Suprapubic skin (tissue), 4 donors: ENCODE measurements at places on chromosomes 2 and 18.

DNA sequence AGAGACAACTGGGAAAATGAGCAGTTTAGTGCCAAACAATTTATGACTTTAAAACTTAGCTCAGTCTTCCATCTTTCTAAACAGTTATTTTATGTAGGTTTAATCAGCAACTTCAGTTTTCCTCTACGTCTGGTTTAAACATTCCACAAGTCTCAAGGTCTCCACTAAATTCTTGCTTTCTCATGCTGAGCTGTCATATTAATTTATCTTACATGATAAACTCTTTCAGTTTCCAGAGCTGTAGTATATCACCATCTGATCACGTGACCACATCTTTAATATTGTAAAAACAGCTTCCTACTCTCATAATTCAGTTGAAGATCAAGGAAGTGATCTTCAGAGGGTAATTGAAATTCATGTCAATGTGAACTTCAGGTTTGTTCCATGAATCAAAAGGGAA is 158.6 kb downstream of the ZNF804A start:
- DNase-seq, result no peak

- DNase-seq, result no peak
Observed at GRCh38 chr18:31954349-31954748, 11.4 kb upstream of the TRAPPC8 start.

DNA sequence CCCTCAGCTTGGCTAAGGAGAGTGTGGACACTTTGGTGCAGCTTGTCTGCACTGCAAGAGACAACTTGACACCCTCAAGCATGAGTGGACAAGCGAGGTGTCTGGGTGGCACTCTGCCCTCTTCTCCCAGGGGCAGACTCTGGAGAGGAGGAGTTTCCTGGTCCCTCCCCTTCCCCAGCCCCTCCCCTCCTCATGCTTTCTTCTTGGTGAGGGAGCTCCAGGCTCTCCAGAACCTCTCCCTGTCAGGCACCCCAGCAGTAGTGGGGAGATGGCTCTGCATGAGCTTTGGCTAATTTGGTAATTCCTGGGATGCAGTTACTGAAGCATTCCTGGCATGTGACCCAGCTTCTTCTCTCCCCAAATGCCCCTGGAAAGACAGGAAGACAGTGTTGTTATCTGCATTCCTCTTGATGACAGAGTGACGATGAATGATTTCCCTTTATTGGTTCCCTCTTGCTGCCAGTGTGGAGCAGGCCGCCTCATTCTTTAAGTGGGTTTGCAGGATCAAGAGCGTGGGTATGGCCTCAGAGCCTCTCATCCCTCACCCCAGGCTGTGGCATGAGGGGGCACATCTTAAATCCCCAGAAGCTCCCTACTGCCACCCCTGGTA is 89.2 kb downstream of the STPG4 start:
- no peak for DNase-seq

- DNase-seq, result no peak
Observed at GRCh38 chr2:189442468-189442867, 1.2 kb downstream of the WDR75 start.

DNA sequence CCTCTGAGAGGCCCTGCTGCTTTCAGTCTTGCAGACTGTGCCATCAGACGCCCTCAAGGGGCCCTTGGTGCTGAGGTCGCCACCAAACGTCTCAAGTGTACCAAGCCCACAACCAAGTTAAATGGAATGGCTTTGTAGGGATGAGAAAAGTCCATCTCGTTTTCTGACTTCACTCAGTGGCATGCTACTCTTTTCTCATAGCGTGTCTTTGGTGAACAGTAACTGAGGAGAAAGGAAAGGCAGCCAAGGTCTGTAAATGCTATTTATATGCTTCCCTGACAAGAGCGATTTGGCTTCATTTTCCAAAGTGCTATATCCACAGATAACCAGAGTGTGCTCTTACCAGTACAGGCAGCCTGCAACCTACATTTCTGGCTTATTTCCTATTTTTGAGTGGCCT is 123.0 kb downstream of the MTX2 start:
- no peak for DNase-seq

- DNase-seq, result no peak
Observed at GRCh38 chr18:73778032-73778359, 369.6 kb downstream of the FBXO15 start.

DNA sequence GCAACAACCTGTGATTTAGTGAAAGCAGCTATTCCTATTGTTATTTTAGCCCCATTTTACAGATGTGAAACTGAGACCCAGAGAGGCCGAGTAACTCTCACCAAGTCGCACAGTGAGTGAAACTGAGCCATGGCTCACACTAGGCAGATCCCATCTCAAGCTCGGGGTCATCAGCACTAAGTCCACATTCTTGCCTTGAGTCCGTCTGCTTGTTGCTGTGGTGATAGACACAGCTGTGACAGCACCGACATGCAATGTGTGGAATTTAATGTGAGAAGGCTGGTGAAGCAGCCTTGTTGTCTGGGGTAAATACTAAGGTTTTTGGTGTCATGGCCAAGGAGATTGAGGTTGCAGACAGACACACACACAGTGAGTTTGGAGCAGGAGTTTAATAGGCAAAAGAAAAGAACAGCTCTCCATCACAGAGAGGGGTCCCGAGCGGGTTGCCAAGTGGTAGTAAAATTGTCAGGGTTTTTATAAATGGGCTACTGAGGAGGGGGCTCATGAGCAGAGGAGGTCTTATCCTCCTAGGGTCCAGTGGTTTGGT is 40.2 kb upstream of the GMCL1 start:
- DNase-seq, result no peak

GRCh38 chr2:158619496-158619895 is 162.7 kb downstream of the PKP4 start:
- DNase-seq, result no peak

- DNase-seq, result no peak
Observed at GRCh38 chr2:86557836-86558235, 5.4 kb downstream of the CHMP3 start.

DNA sequence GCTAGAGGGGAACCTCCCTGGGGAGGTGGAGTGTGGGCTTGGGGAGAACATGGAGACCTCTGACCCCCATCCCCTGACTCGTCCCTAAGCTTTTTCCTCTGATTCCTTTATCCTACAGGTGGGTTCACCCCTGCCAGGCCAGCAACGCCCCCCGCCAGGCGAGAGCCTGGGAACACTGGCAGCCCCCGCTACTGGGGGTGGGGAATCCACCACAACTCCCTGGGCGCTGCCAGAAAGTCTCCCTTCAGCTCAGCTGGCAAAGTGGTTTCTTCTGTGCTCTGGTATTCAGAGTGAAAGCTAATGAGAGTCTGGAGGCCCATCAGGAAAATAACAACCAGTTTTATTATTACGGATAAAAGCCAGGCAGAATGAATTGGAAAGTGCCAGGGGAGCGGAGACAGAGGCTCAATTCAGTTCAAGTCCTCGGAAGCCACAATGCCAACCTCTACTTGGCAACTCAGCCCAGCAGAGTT is 2.8 kb downstream of the DIPK1C start:
- DNase-seq, result no peak

DNA sequence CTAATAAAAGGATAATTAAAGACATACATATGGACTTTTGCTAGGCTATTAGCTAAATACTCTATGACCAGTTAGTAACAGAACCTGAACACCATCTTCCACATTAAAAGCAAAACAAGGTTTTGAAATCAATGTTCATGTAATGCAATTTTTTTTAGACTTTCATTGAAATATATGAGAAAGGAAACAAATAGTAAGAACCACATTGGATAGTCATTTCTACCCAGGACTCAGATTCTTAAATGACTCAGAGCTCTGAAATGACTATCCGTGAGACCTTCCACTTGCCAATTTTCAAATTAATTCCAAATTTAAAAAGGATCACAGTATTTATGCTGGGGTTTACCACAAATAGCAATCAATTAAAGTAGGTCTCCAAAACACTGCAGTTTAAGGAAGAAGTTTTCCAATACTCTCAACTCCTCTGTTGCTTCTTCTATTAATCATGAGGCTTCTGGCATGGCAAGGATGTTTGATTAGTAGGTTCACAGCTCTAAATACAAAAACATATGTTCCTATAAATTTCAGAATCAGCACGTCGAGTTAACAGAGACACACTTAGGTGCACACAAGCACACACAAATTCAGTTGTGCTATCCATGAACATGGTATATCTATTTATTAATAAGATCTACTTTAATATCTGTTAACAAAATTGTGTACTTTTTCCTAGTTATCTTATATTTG is 841.0 kb downstream of the RNF144A start:
- no peak for DNase-seq

DNA sequence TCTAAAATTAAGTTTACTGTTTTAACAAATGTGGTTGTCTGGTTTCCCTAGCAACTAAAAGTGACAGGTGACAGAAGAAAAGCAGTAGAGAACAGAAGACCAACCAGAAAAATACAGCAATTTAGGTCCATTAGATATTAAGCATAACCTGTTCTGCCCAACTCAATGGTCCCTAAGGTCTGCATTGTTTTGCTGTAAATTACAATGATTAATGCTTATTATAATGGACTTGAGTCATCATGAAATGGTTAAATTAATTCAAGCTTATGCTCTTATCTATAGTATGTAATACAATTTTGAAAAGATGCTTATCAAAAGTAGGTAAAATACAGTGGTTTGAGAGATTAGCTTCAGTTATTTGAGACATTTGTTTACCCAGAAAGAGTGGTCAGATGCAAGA is 378.0 kb downstream of the GRB14 start:
- no peak for DNase-seq

DNA sequence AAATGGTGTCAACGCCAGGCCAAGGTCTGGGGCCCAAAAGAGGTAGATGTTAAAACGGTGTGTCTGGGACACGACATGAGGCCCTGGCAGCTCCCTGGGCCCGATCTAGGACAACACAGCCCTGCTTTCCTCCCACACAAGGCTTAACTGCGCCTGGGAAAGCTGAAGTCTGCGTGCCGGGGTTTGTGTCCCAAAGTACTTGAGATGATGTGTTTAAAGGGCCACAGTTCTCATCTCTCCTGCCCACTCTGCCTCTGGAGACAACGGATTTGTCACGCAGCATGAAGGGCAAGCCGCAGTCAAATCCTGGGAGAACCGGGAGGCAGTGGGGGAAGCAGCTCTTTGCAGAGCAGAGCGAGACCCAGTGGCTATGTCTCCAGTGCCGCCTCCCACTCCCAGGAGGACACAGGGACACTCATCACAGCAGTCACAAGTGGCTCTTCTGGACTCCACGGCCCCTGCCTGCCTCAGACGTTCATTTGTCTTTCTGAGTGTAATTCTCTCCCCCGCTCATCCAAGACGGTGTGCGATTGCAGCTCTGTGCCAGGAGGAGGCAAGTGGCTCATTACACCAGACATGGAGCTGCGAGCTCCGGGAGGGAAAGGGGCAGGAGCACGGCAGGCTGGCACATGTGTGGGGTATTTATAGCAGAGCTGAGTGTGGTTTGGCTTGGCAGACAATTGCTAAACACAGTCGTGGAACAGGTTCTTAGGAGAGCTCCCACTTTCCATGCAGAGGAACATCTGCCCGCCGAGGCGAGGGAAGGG is 57.7 kb upstream of the SEMA4C start:
- DNase-seq, result no peak

GRCh38 chr2:15868704-15869103 is 71.6 kb upstream of the MYCN start:
- DNase-seq, result no peak

DNA sequence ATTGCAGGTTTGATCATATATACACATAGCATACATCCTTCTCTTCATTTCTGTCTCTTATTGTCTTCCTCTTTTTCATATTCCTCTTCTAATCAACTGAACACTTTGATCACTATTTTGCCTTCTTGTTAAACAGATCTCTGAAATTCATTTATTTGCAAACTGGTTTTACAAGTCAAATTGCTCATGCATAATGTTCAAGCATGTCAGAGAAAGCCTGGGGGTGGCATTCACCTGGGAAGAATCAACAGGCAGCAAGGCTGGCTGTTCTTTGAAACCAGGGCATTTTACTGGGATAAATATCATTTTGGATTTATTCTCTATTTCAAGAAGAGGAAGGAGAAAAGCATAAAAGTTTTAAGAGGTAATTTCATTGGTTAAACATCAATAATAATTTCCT is 66.9 kb upstream of the LRATD1 start:
- DNase-seq, result no peak

- no peak for DNase-seq
Observed at GRCh38 chr2:219081701-219082331, 21.1 kb upstream of the IHH start.

GRCh38 chr2:38892819-38893218 is 3.1 kb downstream of the ARHGEF33 start:
- no peak for DNase-seq

DNA sequence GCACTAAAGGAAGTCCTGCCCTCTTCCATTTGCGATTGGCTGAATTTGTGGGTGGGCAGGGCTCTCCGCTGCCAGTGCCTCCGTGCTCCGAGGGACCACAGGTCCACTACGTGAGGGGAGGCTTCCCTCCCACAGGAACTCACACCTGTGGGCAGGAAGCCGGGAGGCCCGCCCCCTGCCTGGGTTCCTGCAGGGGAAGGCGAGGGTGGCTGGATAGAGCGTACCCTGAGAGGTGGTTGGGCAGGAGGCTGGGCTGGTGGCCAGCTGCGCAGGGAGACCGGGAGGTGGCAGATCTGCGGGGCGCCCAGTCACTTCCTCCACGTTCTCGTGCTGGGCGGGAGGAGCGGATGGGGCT is 47.0 kb upstream of the PTH2R start:
- DNase-seq, result no peak

DNA sequence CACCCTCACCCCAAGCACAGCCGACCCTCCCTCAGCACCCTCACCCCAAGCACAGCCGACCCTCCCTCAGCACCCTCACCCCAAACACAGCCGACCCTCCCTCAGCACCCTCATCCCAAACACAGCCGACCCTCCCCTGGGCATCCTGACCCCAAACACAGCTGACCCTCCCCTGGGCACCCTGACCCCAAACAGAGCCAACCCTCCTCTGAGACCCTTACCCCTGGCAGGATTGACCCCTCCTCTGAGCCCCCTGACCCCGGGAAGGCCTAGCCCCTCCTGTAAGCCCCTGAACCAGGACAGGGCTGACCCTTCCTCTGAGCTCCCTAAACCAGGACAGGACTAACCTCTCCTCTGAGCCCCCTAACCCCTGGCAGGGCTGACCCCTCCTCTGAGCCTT is 84.4 kb upstream of the RAB6C start:
- DNase-seq, result no peak

- DNase-seq, result no peak
Observed at GRCh38 chr2:217062768-217063167, 202.9 kb upstream of the TNP1 start.

GRCh38 chr2:98240786-98241398 is 105.4 kb upstream of the CNGA3 start:
- no peak for DNase-seq
